ENCODE measurements at places on chromosomes 5 and 9. TPM values are rescaled to one million over a fixed set of nuclear protein-coding genes. Genes with fewer than 3 reads are reported as not detected.
A peak's percentile ranks its signal among the peaks of the same experiment; 100 is the strongest.

GRCh38 chr9:134538856-134539566 is 102.6 kb upstream of the COL5A1 start:
- DNase-seq, result no peak

Gene ADRB2
- 5.0 TPM for total RNA-seq

Gene FOXD4L3
- total RNA-seq, result not detected

DNA sequence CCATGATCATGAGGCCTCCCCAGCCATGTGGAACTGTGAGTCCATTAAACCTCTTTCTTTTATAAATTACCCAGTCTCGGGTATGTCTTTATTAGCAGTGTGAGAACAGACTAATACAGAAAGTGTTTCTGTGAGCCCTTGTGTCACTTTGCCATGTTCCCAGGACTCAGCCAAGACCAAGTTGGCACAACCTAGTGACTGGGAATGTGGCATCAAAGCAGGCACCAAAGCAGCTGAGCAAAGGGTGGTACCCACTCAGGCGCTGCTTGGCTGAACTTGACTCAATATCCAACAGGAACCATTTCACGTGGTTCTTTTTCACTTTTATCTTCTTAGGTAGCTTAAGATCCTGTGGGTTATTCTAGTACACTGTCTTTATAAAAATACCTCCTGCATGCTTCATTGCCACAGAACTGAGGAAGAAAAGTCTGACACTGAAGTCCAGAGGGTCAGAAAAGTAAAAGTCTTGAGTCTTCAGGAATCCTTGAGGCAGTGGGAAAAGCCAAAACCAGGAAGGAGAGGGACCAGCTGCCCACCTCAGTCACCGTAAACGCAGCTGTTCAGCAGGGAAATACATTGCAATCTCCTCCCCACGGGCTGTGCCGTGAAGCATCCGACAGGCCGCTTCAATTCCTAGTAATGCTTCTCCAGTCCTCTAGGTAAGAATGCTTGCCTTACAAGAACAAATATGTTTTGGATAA is 90.5 kb upstream of the RETREG1 start:
- no peak for DNase-seq

GRCh38 chr5:73215531-73215890 is 42.5 kb downstream of the TMEM174 start:
- DNase-seq, result no peak

DNA sequence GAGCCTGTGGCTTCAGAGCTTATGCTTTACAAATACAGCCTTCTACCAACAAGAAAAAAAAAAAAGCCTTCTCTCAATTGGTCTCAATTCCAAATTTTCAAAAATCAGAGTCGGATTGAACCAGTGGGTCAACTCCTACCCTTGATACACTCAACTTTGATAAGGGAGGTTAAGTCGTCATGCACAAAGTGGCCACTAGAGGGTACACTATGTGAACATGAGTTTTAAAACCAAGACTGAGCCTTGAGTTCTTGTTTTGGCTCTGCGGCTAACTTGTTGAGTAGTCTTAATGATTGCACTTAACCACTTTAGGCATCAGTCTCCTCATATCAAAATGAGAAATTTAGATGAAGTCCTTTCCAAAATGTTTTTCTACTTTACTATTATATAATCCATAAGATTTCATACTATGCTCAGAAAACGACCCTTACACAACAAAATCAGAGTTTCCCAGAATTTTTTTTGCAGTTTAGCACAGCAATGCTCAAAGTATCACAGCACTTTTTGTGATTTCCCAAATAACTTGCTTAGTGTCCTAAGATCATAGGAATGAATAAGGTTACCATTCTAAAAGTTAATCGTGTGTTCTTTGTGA is 92.9 kb upstream of the MTAP start:
- peak; percentile 14 for DNase-seq

DNA sequence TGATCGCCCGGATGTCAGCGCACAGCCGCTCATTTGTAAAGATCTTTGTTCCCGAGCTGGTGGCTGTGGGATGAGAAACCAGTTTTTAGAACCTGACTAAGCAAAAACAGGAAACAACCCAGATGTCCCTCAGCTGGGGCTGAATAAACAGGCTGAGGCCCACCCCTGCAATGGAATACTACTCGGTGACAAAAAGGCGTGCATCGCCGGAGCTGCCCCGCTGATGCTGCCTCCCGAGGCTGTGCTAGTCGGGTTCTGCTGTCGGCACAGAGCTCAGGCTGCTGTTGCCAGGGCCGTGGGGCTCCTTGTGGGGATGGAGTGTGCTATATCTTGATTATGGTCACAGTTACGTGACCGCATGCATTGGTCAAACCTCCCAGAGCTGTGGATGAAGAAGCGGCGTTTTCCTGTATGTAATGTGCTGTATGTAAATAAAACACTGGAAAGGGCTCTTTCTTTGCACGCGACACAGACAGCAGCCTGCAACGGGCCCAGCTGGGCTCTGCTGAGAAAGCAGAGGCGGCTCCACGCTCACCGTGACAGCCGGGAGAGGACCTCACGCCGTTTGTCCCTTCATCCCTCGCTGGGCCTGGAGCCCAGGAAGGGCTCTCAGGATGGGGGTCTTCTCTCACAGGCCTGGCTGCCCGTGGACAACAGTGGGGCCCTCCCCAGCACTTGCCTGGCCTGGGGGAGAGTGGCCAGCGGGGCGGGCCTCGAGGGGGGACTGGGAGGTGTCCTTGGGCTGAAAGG is 51.5 kb upstream of the RNU6ATAC start:
- peak; percentile 62 for DNase-seq

Gene COL15A1
- total RNA-seq, result 42.0 TPM

Gene SPINK9
- not detected for total RNA-seq

GRCh38 chr9:18706648-18707047 is 232.7 kb downstream of the ADAMTSL1 start:
- no peak for DNase-seq

Gene PCDHGA11
- 3.6 TPM for total RNA-seq

GRCh38 chr9:7094576-7094975 is 336.8 kb downstream of the KDM4C start:
- no peak for DNase-seq

- peak; percentile 54 for DNase-seq
Observed at GRCh38 chr5:107149243-107150005, 521.3 kb downstream of the EFNA5 start.

Gene CNOT6
- 25.7 TPM for total RNA-seq

DNA sequence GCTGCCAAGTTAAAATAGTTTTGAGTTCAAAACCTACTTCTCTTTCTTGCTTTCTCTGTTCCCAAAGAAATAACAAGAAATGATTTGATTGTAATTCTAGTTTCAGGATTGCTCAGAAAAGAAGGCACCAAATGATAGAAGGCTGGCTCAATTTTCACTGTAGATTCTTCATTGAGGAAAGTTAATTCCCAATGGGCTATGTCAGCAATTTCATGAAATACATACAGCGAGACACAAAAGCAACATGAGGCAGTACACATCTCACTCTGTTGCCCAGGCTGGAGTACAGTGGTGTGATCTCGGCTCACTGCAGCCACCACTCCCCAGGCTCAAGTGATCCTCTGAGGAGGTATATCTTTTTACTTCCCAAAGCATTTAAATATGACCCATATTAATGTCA is 1659.9 kb upstream of the C9orf72 start:
- no peak for DNase-seq

DNA sequence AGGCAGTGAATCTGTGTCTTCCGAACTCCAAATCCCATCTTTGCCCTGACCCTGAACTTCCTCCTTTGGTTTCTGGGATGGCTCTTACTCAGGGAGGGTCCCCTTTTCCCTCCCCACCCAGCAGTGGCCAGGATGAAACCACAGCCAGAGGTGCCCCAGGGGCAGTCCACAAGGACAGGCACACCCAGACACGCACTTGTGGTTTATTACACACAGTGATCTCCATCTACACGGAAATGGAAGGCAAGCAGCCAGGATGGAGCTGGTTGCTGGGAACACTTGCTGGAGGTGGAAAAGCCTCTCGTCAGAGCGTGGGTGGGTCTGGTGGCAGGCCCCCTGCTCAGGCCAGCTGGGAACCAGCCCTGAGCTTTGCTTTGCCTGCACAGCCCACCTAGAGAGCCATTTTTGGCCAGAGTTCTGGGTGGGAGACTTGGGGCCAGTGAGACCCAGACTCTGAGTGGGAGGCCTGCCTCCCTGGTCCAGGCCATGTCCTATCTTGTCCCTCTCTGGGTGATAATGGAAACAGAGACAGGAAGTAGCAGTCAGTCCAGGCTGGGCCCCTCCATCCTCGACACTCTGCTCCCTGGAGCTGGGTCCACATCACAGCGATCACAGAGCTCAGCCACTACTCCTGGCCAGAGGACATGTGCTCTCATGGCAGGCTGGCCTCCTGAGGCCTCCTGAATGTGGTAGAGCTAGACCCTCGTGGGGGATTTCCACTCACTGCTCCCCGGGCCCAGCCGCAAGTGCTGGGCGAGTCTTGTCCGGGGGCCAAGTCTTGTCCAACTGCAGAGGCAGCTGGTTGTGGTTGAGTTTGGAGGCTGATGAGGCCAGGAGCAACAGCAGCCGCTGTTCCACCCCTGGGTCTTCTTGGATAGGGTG is 5.1 kb upstream of the PHYKPL start:
- no peak for DNase-seq

- no peak for DNase-seq
Observed at GRCh38 chr9:7058473-7058872, 300.7 kb downstream of the KDM4C start.

Gene GHR
- total RNA-seq, result 3.7 TPM

Gene PKN3
- 14.7 TPM for total RNA-seq

GRCh38 chr5:68369457-68370125 is 154.0 kb downstream of the PIK3R1 start:
- DNase-seq, result no peak

Gene IFNB1
- not detected for total RNA-seq

- DNase-seq, result peak; percentile 83
Observed at GRCh38 chr5:142872795-142873194, 102.6 kb downstream of the ARHGAP26 start.

- no peak for DNase-seq
Observed at GRCh38 chr5:65811885-65812284, 89.9 kb downstream of the NLN start.

DNA sequence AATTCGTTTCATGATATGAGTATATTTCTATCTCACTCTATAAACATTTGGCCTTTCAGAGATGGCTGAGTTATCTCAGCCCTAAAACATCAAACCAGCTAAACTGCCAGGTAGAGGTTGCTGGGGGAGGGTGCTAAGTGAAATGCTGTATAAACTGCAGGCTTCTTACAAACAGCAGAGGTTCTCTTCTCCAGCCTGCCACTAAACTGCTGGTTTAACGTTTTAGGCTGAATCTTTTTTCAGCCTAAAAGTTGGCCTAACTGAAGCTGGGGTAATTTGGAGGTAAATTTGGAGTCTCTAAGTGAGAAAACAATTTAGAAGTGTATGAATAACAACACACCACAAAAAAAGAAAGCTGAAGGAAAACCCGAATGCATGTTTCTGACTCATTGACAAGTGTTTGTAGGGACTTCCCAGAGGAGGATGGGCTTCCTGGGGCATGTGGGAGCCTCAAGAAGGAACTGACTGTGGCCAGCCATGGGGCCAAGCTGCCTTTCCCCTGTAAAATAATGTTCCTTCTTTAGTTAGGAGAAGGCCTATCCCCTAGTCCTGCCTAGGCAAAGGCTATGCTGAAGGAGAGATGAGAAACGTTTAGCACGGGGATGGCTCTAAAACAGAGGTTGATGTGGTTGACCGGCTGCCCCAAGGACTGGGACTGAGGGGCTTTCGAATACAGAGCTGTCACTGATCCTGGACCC is 44.3 kb downstream of the SLC28A3 start:
- DNase-seq, result no peak

DNA sequence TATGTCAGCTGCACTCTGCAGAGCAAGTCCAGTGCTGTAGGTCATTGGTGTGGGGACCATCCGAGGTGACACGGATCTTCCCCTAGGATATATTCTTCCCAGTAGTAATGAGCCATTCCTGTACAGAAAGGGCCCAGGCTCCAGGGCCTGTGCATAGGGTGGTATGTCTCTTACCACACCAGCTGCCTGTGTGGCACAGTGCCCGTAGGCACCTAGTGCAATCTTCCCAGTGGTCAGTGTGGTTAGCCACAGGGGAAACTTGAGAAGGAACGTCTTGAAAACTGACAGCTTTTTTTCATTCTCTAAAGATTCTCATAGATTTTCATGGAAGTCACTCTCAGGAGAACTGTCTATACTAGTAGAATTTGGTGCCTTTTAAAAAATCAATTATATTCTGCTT is 39.8 kb downstream of the CYSTM1 start:
- no peak for DNase-seq

Gene CDKN2A
- total RNA-seq, result 4.1 TPM

Gene DNLZ
- total RNA-seq, result 22.1 TPM

DNA sequence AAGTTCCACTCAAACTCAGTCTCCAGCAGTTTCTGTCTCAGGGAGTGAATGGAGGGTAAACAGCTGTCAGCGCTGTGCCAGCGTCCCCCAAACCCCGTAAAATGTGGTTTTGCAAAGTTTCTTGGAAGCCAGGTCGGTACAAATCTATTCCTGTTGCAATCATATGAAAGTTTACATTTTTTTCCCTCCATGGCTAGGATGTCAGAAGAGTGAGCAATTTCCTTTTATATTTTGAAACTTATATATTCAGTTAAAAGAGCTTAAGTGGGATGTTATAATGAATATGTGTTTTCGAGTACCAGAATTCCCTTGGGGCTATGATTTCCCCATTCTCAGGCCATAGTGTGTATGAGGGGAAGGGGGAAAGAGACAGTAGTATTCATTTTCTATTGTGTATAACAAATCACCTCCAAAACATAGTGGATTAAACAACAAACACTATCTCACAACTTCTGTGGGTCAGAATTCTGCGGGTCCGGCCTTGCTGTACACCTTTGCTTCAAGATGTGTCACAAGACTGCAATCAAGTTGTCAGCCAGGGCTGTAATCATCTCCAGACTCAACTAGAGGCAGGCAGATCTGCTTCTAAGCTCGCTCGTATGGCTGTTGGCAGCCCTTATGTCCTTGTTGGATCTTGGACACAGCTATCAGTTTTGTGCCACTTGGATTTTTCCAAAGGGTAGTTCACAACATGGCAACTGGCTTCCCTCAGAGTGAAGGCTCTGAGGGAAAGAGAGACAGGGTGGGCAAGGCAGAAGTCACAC is 107.4 kb downstream of the SNX18 start:
- no peak for DNase-seq

DNA sequence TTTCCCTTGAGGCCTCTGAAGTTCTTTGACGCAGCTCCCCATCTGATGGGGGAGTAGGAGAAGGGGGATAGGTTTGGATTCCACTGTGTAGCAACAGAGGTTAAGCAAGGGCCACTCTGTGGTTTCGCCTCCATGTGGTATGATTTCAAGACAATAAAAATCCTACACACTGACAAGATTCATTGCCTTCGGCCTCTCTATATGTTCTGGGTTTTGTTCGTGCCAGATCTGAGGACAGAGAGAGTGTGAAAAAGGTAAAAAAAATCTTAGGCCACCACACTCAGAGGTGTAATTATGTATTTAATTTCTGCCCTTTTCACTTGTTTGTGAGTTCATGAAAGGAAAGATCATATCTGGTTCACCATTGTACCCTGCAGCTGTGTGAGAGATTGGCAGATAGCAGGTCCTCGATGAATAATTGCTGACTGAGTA is 715.2 kb upstream of the ZNF608 start:
- DNase-seq, result no peak

Data from kidney (tissue), 22 donors.